ENCODE measurements at places on chromosomes 4 and X. TPM values are rescaled to one million over a fixed set of nuclear protein-coding genes. Genes with fewer than 3 reads are reported as not detected.

DNA sequence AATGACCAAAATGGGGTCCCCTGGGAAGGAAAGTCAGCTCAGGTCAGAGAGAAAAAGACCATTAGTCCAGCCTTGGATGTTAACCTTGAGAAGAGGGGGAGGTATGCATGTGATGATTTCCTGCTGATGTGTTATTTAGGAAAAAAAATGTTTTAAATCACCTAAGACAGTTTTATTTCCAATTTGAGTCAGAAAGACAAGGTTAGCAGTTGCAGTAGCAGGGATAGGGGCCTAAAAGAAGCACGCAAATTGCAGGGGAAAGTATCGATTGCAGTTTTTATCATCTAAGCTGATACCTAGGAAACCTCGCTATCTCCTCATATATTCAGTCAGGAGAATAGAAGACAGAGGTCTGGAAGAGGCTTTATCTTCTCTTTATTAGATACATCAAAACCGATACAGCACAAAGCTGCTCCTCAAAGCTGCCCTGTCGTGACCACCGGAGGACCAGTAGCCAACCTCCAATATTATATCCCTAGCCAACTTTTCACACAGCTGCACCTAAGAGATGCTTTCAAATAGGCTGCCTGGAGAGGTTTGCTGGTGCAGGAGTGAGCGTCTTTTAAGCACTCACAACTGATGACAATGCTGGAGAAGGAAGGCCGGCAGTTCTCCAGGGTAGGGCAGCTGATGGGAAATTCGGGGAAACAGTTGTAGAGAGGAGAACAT lies 289.4 kb downstream of the INPP4B start:
- DNase-seq, result no peak
- H3K4me1 ChIP-seq, result peaks cover 6% of the 10 kb centered on the region

DNA sequence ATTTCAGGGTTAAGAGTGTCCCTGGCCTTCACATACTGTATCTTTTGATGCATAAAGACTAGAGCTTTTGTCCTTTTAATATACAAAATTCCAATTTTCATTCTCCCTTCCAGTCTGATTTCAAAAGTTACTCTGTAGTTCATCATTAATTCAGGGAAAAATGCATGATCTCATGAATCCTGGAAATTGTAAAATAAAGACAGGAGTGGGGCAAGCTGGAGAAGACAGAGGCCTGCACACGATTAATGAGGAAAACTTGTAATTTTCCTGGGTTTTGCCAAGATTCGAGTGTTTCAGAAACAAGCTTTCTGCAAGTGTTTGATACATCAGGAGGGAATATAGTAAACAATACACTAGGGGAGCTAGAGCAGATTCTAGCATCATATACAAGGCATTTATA lies 947.9 kb downstream of the FAT4 start:
- no peaks in the 10 kb centered on the region for H3K36me3 ChIP-seq
- no peaks in the 10 kb centered on the region for H3K27me3 ChIP-seq
- DNase-seq, result no peak

GRCh38 chr4:107314156-107314555 lies 278.0 kb upstream of the DKK2 start:
- no peaks in the 10 kb centered on the region for H3K27me3 ChIP-seq
- no peaks in the 10 kb centered on the region for H3K36me3 ChIP-seq
- H3K27ac ChIP-seq, result no peak overlapping the region
- H3K4me1 ChIP-seq, result peaks cover 4% of the 10 kb centered on the region
- H3K4me3 ChIP-seq, result no peak overlapping the region

GRCh38 chrX:44343412-44344141 lies at the start of gene EFHC2:
EFHC2 (minus strand) TSS chrX:44343672; CDS start chrX:44343588, 84 bp downstream.
- DNase-seq, result peak; percentile 6
- no peaks in the 10 kb centered on the region for H3K36me3 ChIP-seq
- H3K27ac ChIP-seq, result no peak within 1 kb of the TSS
- no peaks in the 10 kb centered on the region for H3K27me3 ChIP-seq
- peak within 1 kb of the TSS; percentile 72 for H3K4me3 ChIP-seq

GRCh38 chrX:9911487-9911886 lies 55.7 kb upstream of the CLDN34 start:
- peak overlapping the region; percentile 10 for H3K4me3 ChIP-seq
- H3K4me1 ChIP-seq, result peaks cover 33% of the 10 kb centered on the region
- H3K27me3 ChIP-seq, result no peaks in the 10 kb centered on the region
- no peak overlapping the region for H3K27ac ChIP-seq
- DNase-seq, result no peak

GRCh38 chr4:114116861-114117260 lies 137.4 kb upstream of the ARSJ start:
- H3K36me3 ChIP-seq, result no peaks in the 10 kb centered on the region
- no peaks in the 10 kb centered on the region for H3K4me1 ChIP-seq
- H3K27me3 ChIP-seq, result no peaks in the 10 kb centered on the region
- DNase-seq, result no peak

DNA sequence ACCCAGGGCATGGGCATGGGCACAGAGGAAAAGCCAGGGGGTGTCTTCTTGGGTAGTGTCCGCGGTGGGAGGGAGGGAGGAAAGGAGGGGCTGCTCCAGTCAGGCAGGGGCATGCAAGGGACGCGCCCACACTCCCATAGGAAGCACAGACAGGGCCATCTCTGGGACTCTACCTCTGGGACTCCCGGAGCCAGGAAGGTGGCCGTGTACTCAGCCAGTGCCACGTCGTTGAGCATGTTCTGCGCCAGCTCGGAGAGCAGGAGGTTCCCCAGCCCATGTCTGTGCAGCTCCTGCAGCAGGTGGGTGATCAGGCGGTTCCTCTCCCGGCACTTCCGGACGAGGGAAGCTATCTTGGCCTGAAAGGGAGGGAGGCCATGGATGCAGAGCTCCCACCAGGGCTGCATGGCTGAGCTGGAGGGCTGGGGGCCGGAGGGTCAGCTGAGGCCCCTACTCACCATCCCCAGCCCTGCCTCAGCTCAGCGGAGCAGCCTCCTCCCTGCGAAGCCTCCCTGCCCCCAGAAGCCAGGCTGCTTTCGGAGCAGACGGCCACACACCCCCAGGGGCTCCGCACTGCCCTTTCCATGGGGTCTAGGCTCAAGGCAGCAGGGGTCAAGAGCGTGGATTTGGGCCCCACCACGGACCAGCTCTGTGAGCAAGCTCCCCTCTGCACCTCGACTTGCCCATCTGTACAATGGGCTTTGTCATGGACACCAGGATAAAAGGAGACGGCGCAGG lies 44.6 kb downstream of the C4orf50 start:
- peaks cover 31% of the 10 kb centered on the region for H3K27me3 ChIP-seq
- DNase-seq, result no peak
- H3K27ac ChIP-seq, result no peak overlapping the region
- H3K4me3 ChIP-seq, result no peak overlapping the region

GRCh38 chrX:127317159-127317558 lies 497.6 kb downstream of the PRR32 start:
- H3K4me1 ChIP-seq, result no peaks in the 10 kb centered on the region
- DNase-seq, result no peak
- H3K36me3 ChIP-seq, result no peaks in the 10 kb centered on the region
- no peaks in the 10 kb centered on the region for H3K27me3 ChIP-seq
- no peak overlapping the region for H3K4me3 ChIP-seq

DNA sequence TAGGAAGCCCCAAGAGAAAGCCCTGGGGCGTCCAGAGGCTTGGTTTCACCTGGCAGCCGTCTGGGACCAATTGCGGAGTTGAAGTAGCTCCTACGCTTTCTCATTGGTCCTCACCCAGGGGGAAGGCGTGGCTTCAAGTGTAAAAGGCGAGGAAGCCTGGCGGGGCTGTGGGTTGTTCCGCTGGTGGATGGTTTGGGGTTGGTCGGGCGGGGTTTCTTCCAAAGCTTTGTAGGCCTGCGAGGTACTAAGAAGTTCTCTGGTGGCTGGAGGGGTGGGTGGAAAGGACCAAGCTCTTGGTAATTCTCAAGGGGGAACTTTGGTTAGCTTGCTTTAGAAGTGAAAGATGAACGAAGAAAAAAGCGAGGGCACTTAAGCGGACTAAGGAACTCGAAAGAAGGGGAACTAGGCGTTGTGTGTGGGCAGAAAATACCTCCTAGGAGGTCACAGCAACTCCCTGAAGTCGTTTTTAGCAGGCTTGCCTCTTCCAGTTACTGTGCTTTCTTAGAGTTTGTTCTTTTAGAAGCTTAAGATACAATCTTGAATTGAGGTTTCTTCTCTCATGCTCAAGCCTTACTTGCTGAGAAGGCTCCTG lies 36.6 kb downstream of the CCNG2 start:
- no peaks in the 10 kb centered on the region for H3K36me3 ChIP-seq
- peaks cover 5% of the 10 kb centered on the region for H3K27me3 ChIP-seq
- DNase-seq, result no peak
- H3K27ac ChIP-seq, result no peak overlapping the region

DNA sequence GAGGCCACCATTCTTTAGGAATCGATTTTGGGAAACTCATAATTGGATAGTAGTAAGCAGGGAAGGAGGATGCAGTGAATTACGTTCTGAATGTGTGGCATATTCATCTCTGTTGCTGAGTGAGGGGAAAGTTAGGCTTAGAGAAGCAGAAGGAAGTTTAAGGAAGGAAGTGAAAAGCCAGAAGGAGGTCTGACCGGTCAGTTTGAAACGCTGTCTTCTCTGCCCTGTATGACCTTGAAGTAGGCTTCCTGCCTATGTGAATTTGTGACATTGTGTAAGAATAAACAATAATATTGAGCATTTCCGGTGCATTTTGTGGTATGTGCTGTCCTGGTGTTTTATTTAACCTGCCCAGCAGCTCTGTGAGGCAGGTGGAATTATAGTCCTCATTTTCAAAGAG lies 67.3 kb downstream of the PDLIM5 start:
- H3K36me3 ChIP-seq, result no peaks in the 10 kb centered on the region
- peaks cover 16% of the 10 kb centered on the region for H3K4me1 ChIP-seq
- no peak for DNase-seq
- H3K27me3 ChIP-seq, result no peaks in the 10 kb centered on the region
- no peak overlapping the region for H3K27ac ChIP-seq
- H3K4me3 ChIP-seq, result no peak overlapping the region

DNA sequence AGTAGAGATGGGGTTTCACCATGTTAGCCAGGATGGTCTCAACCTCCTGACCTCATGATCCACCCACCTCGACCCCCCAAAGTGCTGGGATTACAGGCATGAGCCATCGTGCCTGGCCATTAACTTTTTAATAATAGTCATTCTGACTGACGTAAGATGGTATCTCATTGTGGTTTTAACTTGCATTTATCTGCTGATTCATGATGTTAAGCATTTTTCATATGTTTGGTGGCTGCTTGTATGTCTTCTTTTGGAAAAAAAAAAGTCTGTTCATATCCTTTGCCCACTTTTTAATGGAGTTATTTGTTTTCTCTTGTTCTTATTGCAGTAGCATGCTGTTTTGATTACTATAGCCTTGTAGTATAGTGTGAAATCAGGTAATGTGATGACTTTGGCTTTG lies 45.8 kb downstream of the ANXA10 start:
- no peaks in the 10 kb centered on the region for H3K27me3 ChIP-seq
- no peaks in the 10 kb centered on the region for H3K4me1 ChIP-seq
- DNase-seq, result no peak
- no peak overlapping the region for H3K4me3 ChIP-seq
- H3K27ac ChIP-seq, result no peak overlapping the region

- no peak overlapping the region for H3K27ac ChIP-seq
- peaks cover 8% of the 10 kb centered on the region for H3K27me3 ChIP-seq
- no peak overlapping the region for H3K4me3 ChIP-seq
- no peaks in the 10 kb centered on the region for H3K4me1 ChIP-seq
- no peak for DNase-seq
These were observed 27.7 kb upstream of the FREM3 start for GRCh38 chr4:143728166-143728565.

- peaks cover 2% of the 10 kb centered on the region for H3K27me3 ChIP-seq
- no peak overlapping the region for H3K4me3 ChIP-seq
- peak overlapping the region; percentile 72 for H3K27ac ChIP-seq
- DNase-seq, result no peak
- peaks cover 33% of the 10 kb centered on the region for H3K4me1 ChIP-seq
These were observed 116.2 kb upstream of the KIT start for GRCh38 chr4:54541426-54542118.

- no peak overlapping the region for H3K4me3 ChIP-seq
- no peaks in the 10 kb centered on the region for H3K27me3 ChIP-seq
- no peaks in the 10 kb centered on the region for H3K36me3 ChIP-seq
- H3K4me1 ChIP-seq, result peaks cover 8% of the 10 kb centered on the region
These were observed 102.9 kb downstream of the CLCN4 start for GRCh38 chrX:10259716-10260115.

DNA sequence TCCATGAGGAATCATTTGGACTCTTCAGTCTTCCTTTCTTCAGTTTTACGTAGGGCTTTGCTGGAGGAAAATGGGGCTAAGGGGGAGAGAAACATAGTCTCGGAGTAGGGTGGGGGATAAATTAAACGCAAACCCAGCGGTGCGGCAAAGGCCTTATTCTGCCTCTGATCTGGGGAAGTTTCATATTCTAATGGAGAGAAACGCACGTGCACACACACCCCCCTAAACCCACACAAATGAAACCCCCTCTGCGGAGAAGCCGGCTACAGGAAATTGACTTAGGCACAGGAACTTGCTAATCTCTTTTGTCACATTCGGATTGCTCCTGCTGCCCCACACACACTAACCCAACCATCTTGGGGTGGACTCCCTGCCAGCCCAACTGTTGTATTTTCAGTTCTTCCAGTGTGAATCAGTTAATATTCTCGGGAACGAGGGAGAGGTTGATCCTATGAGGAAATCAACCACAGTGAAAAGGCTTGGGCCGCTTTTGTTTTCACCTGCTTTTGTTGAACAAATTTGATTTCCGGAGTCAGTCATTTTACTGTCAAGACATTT lies at the start of gene RHOH:
RHOH (plus strand) TSS at position 308 of the 558 bp plus-strand sequence. CDS start 46,356 bp downstream, outside the sequence.
- H3K4me1 ChIP-seq, result peaks cover 19% of the 10 kb centered on the region
- no peak for DNase-seq
- no peaks in the 10 kb centered on the region for H3K27me3 ChIP-seq
- H3K36me3 ChIP-seq, result no peaks in the 10 kb centered on the region

GRCh38 chrX:26373829-26374228 lies 157.9 kb downstream of the MAGEB5 start:
- H3K27ac ChIP-seq, result no peak overlapping the region
- peaks cover 3% of the 10 kb centered on the region for H3K36me3 ChIP-seq
- no peak for DNase-seq
- no peaks in the 10 kb centered on the region for H3K27me3 ChIP-seq
- no peaks in the 10 kb centered on the region for H3K4me1 ChIP-seq
- no peak overlapping the region for H3K4me3 ChIP-seq

GRCh38 chr4:76723924-76724323 lies 174.0 kb downstream of the SOWAHB start:
- peaks cover 2% of the 10 kb centered on the region for H3K36me3 ChIP-seq
- DNase-seq, result no peak
- peaks cover 74% of the 10 kb centered on the region for H3K4me1 ChIP-seq
- H3K27ac ChIP-seq, result peak overlapping the region; percentile 13
- H3K4me3 ChIP-seq, result peak overlapping the region; percentile 13
- no peaks in the 10 kb centered on the region for H3K27me3 ChIP-seq

Gene UCP1
- not detected for total RNA-seq

Gene YY2
- total RNA-seq, result 1.5 TPM

Gene EGFL6
- not detected for total RNA-seq

Gene MAP9
- total RNA-seq, result 17.8 TPM

Gene KCTD8
- not detected for total RNA-seq

Gene USP17L27
- not detected for total RNA-seq

Gene TMEM31
- 2.0 TPM for total RNA-seq

Gene PWWP3B
- 1.0 TPM for total RNA-seq

Gene LIMCH1
- 15.1 TPM for total RNA-seq

Gene WWC2
- total RNA-seq, result 24.6 TPM

Gene MED28
- 97.8 TPM for total RNA-seq

Gene FMR1NB
- total RNA-seq, result not detected

Gene RBM47
- total RNA-seq, result 0.48 TPM

Measured in neural crest cell (in vitro differentiated cells).